ENCODE measurements at places on chromosomes 6 and 20. TPM values are rescaled to one million over a fixed set of nuclear protein-coding genes. Genes with fewer than 3 reads are reported as not detected.

GRCh38 chr6:43368259-43369160 lies 937 bp downstream of the ZNF318 start:
- DNase-seq = no peak
- peaks cover 10% of the 10 kb centered on the region for H3K36me3 ChIP-seq
- H3K27ac ChIP-seq = peak overlapping the region; percentile 60
- peak overlapping the region; percentile 69 for H3K4me3 ChIP-seq
- no peaks in the 10 kb centered on the region for H3K27me3 ChIP-seq

GRCh38 chr20:36830791-36831691 lies 44.9 kb upstream of the TLDC2 start:
- no peak overlapping the region for H3K4me3 ChIP-seq
- H3K36me3 ChIP-seq = no peaks in the 10 kb centered on the region
- H3K27me3 ChIP-seq = no peaks in the 10 kb centered on the region
- H3K4me1 ChIP-seq = peaks cover 7% of the 10 kb centered on the region
- no peak overlapping the region for H3K27ac ChIP-seq
- DNase-seq = no peak

GRCh38 chr6:73774311-73774774 lies 78.3 kb downstream of the CD109 start:
- no peaks in the 10 kb centered on the region for H3K36me3 ChIP-seq
- no peaks in the 10 kb centered on the region for H3K27me3 ChIP-seq
- no peak overlapping the region for H3K27ac ChIP-seq
- no peaks in the 10 kb centered on the region for H3K4me1 ChIP-seq
- H3K4me3 ChIP-seq = no peak overlapping the region
- no peak for DNase-seq

- no peak overlapping the region for H3K4me3 ChIP-seq
- no peak overlapping the region for H3K27ac ChIP-seq
- no peaks in the 10 kb centered on the region for H3K36me3 ChIP-seq
- H3K27me3 ChIP-seq = no peaks in the 10 kb centered on the region
Observed at GRCh38 chr6:62324834-62325233, 38.8 kb upstream of the KHDRBS2 start.

- no peaks in the 10 kb centered on the region for H3K27me3 ChIP-seq
- no peak for DNase-seq
- H3K36me3 ChIP-seq = no peaks in the 10 kb centered on the region
- H3K4me3 ChIP-seq = peak overlapping the region; percentile 47
Observed at GRCh38 chr20:58389968-58390658, 1.1 kb downstream of the VAPB start.

DNA sequence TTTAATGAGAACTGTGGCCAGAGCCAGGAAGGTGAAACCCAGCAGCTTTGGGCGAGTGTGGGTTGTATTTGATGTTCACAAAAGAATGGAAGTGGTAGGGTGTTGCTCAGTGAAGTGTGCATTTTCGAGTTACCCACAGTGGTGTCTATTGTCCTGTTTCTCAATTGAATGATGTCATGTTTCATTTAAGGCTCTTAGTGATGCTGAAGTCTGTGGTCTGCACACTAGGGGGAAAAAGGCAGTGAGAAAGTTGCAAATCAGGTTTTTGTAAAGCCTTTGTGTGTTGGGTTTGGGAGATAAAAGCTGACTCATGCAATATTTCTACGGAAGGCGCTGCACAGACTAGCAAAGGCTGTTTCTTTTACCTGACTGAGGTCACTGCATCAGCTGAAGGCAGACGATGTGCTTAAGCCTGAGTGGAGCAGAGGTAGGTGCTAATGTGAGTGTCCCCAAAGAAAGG lies 121.1 kb downstream of the PLEKHG1 start:
- no peaks in the 10 kb centered on the region for H3K4me1 ChIP-seq
- no peaks in the 10 kb centered on the region for H3K36me3 ChIP-seq
- H3K4me3 ChIP-seq = no peak overlapping the region
- H3K27ac ChIP-seq = no peak overlapping the region
- DNase-seq = no peak

- no peaks in the 10 kb centered on the region for H3K4me1 ChIP-seq
- no peak overlapping the region for H3K4me3 ChIP-seq
- DNase-seq = no peak
Observed at GRCh38 chr6:40778196-40778595, 191.0 kb upstream of the LRFN2 start.

DNA sequence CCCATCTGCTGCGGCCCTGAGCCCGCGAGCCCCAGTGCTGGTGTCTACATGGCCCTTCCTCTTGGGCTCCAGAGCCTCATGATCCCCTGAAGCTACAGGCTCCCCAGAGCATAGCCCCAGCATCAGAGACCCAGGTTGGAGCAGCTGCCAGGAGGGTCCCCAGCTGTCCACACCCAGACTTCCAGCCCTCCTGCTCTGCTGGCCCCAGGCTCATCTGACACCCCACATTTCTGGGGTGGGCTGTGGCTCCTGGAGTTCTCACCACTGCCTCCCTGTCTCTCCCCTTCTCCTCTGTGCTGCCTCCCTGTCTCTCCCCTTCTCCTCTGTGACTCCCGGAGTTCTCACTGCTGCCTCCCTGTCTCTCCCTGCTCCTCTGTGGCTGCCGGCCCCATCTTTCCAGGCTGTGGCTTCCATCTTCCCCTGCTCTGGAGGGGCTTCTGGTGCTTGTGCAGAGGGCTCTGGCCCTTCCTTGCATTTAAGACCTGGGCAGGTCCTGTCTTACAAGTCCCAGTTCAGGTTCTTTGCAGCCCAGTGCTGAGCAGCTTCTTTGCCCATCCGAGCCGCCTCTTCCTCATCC lies 108.1 kb downstream of the ERMARD start:
- no peaks in the 10 kb centered on the region for H3K27me3 ChIP-seq
- H3K4me1 ChIP-seq = peaks cover 9% of the 10 kb centered on the region
- no peak overlapping the region for H3K4me3 ChIP-seq
- DNase-seq = no peak
- no peaks in the 10 kb centered on the region for H3K36me3 ChIP-seq

GRCh38 chr6:119179842-119180241 lies 101.4 kb upstream of the FAM184A start:
- no peaks in the 10 kb centered on the region for H3K36me3 ChIP-seq
- peak; percentile 15 for DNase-seq
- no peak overlapping the region for H3K27ac ChIP-seq
- peaks cover 11% of the 10 kb centered on the region for H3K4me1 ChIP-seq
- no peak overlapping the region for H3K4me3 ChIP-seq
- no peaks in the 10 kb centered on the region for H3K27me3 ChIP-seq

DNA sequence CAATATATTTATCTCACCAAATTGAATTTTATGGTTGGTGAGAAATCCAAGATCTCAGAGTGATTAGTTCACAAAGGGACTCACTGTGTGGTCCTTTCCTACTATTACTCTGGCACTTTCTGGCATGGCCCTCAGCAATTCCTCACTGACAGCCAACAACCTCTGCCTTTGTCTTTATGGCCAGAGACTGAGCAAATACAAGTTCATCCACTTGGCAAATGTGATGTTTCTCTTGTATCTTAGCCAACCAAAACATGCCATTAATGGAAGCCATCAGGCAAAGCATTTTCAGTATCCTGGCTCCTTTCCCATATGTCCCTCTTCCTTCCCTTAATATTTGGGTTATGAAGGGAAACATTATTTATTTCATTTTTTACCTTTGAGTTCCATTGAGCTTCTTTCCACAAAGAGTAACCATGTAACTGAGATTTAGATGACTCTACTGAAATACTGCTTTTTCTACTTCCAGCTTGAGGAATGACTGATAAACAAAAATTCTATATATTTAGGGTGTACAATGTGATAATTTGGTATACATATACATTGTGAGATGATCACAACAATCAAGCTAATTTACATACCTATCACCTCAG lies 30.8 kb upstream of the SMLR1 start:
- H3K4me3 ChIP-seq = no peak overlapping the region
- H3K27ac ChIP-seq = no peak overlapping the region
- H3K36me3 ChIP-seq = no peaks in the 10 kb centered on the region

GRCh38 chr6:83061190-83061589 lies 4.5 kb downstream of the UBE3D start:
- no peak overlapping the region for H3K4me3 ChIP-seq
- H3K27me3 ChIP-seq = no peaks in the 10 kb centered on the region
- H3K27ac ChIP-seq = no peak overlapping the region
- no peaks in the 10 kb centered on the region for H3K36me3 ChIP-seq

Gene C6orf58
- not detected for total RNA-seq

Gene ZKSCAN8
- 43.3 TPM for total RNA-seq

Gene GJA10
- not detected for total RNA-seq

Gene GCLC
- total RNA-seq = 39.6 TPM

Gene PRDM13
- not detected for total RNA-seq

Gene VIP
- total RNA-seq = not detected

Gene TSPO2
- total RNA-seq = not detected
